Neural crest cell (in vitro differentiated cells): ENCODE measurements at places on chromosomes 11 and 22.

GRCh38 chr11:12173111-12173510, 62.7 kb downstream of the MICAL2 start:
- DNase-seq = no peak

DNA sequence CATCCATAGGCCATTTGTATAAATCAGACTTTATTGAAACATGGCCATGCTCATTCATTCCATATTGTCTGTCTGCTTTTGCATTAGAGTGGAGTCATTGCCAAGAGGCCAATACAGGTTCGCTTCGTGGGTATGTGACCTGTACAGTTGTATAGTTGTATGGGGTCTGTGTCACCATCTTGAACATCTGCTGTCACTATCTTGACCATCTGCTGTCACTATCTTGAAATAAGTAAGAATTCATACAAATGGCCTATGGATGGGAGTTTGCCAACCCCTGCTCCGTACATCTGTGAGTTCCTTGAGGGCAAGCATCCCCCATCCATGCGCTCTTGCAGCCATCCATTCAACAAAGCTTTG, 44.4 kb upstream of the ANO1 start:
- DNase-seq = no peak

- no peak for DNase-seq
Measured at GRCh38 chr22:26848244-26848920, 191.0 kb downstream of the MIAT start.

GRCh38 chr11:66922551-66922950, 35.6 kb downstream of the PC start:
- no peak for DNase-seq

DNA sequence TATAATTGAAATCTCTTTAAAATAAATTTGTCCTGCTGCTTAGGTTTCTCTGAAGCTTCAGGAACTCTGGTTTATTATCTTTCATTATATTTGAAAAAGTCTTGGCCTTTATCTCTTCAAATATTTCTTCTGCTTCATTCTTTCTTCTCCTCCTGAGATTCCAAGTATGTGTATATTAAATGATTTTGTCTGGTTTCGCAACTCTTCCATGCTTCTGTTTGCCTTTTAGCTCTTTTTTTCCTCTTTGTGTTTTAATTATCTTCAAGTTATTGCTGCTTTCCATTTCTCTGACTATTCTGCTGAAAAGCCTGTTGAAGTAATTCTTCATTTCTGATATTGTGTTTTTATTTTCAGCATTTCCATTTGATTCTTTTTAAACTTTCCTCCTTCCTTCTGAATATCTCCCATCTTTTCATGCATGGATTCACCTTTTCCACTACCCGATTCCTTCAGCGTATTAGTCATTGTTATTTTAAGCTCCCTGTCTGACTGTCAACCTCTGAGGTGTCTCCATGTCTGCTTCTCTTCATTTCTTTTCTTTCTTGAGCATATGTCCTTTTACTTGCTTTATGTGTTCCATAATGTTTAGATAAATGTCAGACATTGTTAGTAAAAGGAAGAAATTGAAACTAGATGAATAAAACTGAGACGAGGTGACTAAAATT, 46.6 kb upstream of the CTSC start:
- DNase-seq = no peak

- no peak for DNase-seq
Measured at GRCh38 chr11:92702805-92703448, 266.5 kb upstream of the MTNR1B start.

DNA sequence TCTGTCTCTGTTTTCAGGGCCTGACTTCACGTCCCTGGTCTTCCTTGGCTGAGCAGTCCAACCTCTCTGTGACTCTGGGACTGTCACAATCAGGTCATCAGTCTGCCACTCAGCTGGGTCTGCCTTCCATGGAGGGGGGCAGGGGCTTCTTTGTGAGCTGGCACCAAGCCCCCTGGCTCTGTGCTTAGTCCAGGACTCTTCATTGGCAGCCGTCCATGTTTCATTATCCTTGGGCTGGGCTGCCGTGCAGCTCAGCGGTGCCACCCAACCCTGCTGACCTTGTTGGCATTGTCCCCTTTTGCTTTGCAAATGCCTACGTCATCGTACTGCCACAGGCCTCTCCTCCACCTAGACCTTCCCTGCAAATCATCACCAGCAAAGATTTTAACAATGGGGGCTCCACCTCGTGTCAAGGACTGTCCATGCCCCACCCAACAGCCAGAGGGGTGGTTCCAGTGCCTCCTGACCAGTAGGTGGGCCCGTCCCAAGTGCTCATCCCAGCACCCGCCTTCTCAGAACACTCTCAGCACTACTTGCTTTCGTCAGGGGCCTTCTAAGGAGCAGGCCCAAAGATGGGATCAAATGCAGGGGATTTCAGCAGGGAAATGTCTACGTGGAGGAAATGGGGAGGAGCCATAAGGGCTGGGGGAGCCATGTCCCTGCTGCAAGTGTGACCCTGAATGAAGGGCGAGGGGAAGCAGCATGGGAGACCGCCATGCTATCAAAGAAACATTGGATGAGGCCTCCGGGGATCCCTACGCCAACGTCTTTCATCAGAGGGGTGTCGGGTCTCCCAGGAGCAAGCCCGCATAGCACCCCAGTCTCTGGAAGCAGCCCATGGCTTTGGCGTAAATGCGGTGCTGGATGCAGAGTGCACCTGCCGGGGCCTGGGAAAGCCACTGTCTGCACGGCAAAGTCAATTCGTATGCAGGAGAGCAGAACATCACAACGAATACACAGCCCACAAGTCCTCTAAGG, 18.2 kb downstream of the KRTAP5-6 start:
- DNase-seq = no peak

GRCh38 chr11:66974724-66975404, at the start of gene C11orf86:
Gene C11orf86 (plus strand): TSS chr11:66975304. CDS start chr11:66975363, 59 bp downstream.
- DNase-seq = no peak

GRCh38 chr11:6871278-6871677, 5.1 kb upstream of the OR10A4 start:
- DNase-seq = no peak

DNA sequence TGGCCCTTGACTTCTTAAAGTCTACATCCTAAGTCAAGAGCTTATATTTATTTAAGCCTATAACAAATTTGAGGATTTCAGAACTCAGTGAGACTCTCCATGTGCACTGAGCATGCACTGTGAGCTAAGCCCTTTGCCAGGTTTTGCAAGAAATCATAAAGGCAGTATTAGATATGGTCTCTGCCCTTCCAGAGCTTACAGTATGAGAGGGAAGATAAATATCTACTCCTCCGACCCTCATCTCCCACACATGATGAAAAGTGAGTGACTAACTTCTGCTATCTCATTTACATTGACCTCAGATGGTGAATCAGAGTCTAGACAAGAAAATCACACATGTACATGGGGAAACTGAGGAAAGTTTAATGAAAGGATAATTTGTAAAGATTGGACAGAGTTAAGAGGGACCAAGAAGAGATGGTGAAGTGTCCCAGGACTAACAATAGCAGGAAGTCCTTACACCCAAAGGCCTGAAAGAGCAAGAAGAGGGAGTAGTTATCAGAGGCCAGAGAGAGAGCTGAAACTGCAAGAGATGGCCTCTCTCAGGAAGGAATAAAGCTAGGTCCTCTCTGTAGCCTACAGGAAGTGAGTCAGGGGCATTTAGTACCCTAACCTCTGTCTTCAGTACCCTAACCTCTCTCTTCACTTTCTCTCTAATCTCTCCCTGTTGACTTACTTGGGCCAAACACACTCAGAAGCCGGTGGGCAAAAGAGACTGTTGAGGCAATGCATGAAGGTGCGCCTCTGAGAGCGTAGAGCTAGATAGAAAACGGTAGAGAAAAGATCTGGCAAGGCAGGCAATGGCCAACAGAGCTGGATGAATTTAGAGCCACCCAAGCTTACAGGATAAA, 23.0 kb upstream of the BLID start:
- DNase-seq = no peak

DNA sequence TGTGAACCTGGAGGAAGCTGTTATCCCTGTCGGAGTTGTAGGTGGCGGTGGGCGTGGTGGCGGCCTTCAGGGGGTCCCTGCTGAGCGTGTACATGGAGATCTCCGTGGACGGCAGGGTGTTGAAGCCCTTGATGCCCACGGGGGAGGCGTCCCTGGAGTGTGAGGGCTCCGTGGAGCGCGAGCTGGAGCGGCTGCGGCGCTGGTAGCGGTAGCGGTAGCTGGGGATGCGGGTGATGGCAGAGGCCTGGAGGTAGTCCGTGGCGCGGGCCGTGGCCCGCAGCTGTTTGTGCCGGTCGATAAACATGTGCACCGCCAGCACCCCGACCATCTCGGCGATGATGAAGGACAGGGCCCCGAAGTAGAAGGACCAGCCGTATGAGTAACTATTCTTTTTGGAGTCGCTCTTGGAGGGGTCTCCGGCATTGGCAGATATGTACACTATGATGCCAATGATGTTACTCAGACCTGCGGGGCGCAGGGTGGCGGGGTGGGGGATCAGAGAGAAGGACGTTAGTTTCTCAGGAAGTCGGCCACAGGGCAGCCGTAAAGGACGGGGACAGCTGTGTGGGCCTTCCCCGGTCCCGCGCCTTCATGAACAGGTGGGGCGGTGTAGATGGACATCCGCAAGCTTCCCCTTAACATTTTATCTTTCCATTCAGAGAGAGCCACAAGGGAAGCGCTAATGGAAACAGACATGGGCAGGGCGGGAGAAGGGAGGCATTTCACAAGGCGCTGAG, 35.6 kb upstream of the EIF3D start:
- DNase-seq = no peak

DNA sequence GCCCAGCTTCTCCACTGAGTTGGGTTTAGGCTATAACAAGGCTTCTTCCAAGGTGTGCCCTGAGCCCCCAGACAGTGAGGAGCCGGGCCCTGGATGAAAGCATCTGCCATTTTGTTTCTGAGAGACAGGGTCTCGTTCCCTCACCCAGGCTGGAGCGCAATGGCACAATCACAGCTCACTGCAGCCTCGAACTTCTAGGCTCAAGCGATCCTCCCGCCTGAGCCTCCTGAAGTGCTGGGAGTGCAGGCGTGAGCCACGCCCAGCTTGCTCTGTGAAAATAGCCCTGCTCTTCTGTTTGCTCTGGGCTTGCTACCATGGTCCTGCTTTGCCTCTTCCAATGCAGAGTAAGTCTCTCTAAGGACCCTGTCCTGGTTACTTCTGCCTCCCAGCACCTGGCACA, 6.7 kb downstream of the DENND6B start:
- DNase-seq = no peak

DNA sequence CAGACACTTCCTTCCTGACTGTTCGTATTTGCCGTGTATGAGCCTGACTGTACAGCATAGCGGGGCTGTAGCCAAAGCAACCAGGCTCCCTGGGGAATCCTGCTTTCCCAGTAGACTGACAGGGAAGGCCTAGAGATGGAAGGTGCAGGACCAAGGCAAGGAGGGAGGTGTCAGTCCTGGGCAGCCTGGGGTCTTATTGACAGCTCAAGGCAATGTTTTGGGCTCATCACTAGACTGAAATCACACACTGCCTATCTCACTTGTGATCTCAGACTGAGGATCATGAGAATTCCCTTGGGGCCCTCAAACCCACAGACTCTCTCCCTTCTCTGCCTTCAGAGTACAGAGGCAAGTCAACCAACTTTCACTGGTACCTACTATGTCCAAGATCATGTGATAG, 346.8 kb upstream of the NARS2 start:
- no peak for DNase-seq

DNA sequence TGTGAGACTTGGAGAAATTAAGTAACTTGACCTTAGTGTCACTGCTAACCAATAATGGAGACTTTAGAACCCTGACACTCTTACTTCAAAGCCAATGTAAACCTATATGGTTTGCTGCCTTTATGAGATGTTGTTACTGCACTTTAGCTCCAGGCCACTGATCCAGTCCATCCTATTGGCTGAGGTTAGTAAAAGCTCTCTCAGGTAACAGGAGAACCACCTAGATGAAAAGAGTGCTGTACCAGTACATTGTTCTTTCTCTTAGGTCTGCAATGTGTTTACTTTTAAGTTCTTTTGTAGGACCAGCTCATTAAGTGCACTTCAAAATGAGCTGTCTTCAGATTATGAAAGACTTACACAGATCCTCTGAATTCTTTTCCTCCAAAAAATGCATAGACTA, 994.0 kb upstream of the FAT3 start:
- no peak for DNase-seq

- no peak for DNase-seq
Measured at GRCh38 chr11:90428836-90429235, 206.0 kb upstream of the CHORDC1 start.

DNA sequence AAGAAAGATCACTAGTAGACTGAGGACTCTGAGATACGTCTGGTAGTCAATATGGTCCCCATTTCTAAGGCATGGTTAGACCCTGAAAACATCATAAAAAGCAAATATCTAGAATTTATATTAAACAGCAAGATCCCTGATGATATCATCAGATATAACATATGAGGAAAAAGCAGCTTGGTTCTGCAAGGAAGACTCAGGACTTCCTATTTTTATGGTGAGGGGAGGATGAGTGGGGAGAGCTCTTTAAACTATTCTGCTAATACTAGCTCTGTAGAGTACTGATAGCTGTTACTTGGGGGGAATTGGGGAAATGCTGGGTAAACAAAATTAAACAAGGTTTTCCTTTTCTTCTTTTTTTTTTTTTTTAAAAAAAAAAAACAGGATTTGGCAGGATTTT, 235.8 kb downstream of the SWAP70 start:
- DNase-seq = no peak

DNA sequence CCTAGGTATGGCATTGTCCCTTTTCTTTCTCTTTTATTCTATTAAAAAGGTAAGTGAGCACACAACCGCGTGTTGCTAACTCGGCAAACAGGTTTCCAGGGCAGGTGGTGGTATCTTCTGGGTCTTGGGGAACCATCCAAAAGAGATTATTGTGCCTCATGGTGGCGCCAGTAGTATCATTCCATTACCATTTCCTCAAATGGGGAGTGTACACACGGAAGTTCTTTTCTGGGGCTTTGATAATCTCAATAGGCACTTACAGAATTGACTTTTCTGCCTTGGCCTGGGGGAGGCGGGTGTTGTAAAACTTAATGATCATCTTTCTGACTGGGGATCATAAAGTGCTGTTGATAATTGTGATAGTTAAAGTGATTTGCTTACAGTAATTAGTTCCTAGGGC, 234.1 kb downstream of the KIRREL3 start:
- no peak for DNase-seq

DNA sequence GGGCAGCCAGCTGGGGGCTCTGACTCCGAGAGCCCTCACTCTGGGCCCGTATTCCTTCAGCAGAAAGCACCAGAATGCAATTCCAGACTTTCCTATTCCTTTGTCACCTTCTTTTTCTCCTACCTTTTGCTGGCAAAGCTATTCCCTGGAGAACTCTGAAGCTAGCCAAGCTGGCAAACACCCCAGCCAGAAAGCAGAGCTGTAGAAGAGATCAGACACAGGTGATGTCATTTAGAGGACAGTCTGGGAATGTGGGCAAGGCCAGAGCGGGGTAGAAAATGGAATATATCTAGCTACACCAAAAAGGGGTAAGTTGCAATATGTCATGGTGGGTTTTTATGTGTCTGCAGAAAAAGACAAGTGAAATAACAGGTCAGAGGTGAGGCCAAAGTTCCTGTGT, 205.1 kb downstream of the NXPE2 start:
- DNase-seq = no peak

GRCh38 chr11:27380771-27381170, 17.8 kb upstream of the CCDC34 start:
- DNase-seq = no peak

- DNase-seq = no peak
Measured at GRCh38 chr11:2397005-2397404, 3.5 kb upstream of the TSSC4 start.

- no peak for DNase-seq
Measured at GRCh38 chr11:94794287-94795168, 26.4 kb downstream of the AMOTL1 start.
